Dorsolateral prefrontal cortex (tissue), 122 donors: ENCODE measurements at places on chromosomes 6 and 20. TPM values are rescaled to one million over a fixed set of nuclear protein-coding genes. Genes with fewer than 3 reads are reported as not detected.

Gene SLC17A1
- total RNA-seq: not detected

Gene HDGFL1
- total RNA-seq: 1.3 TPM

Gene SAPCD1
- total RNA-seq: 2.0 TPM

Gene BCKDHB
- 33.3 TPM for total RNA-seq

Gene SAMD3
- total RNA-seq: 0.44 TPM

Gene CALHM4
- total RNA-seq: not detected

Gene CLVS2
- total RNA-seq: 66.1 TPM

Gene NQO2
- 64.7 TPM for total RNA-seq

Gene APOM
- total RNA-seq: 1.9 TPM

Gene VEGFA
- total RNA-seq: 60.9 TPM

Gene ETV7
- total RNA-seq: 0.31 TPM
